ENCODE measurements at places on chromosomes 3 and 15.

GRCh38 chr3:105774444-105775180, 94.2 kb downstream of the CBLB start:
- no peak for DNase-seq

DNA sequence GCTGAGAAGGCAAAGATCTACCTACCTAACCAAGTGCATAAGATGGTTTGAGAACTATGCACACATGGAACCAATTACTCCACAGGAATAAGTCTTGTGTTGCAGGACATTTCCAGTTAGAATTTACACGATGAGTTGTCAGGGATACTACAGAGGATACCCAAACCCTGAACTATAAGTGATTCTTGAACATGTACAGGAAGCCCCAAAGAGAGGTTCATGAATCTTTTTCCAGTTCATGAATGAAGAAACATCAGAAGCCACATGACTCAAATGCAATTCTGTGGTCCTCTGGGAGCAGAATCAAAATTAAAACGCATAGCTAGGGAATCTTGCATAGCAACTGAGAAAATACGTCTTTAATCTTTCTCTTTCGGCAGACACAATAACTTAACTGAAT, 114.1 kb upstream of the LMCD1 start:
- DNase-seq: no peak

GRCh38 chr15:91289324-91289723, 189.3 kb downstream of the SV2B start:
- no peak for DNase-seq

- no peak for DNase-seq
Measured at GRCh38 chr3:32398531-32398930, 6.9 kb downstream of the CMTM7 start.

DNA sequence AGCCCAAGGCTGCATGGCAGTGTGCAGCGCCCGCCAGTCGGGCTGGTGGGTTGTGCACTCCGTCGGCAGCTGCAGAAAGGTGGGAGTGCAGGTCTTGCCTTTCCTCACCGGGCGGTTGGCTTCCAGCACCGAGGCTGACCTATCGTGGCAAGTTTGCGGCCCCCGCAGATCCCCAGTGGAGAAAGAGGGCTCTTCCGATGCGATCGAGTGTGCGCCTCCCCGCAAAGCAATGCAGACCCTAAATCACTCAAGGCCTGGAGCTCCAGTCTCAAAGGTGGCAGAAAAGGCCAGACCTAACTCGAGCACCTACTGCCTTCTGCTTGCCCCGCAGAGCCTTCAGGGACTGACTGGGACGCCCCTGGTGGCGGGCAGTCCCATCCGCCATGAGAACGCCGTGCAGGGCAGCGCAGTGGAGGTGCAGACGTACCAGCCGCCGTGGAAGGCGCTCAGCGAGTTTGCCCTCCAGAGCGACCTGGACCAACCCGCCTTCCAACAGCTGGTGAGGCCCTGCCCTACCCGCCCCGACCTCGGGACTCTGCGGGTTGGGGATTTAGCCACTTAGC, 4.3 kb downstream of the ISL2 start:
- peak; percentile 43 for DNase-seq

DNA sequence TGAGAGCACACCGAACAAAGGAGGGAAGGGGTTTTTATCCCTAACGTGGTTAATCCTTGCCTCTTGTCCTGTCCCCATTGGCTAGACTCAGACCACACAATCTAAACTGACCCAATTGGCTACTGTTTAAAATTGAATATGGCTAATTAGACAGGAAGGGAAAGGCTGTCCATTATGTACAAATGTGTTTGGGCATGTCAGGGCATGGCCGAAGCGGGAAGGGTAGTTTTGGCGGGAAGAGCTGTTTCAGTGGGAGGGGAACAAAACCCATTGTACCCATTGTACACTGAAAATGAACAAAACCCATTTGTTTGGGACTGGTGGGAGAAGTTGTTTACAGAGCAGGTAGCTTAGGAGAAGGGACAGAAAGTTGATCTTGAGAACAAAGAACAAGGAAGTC, 330.9 kb upstream of the POU1F1 start:
- DNase-seq: no peak

GRCh38 chr3:121835465-121835801, 424 bp downstream of the EAF2 start:
- no peak for DNase-seq

DNA sequence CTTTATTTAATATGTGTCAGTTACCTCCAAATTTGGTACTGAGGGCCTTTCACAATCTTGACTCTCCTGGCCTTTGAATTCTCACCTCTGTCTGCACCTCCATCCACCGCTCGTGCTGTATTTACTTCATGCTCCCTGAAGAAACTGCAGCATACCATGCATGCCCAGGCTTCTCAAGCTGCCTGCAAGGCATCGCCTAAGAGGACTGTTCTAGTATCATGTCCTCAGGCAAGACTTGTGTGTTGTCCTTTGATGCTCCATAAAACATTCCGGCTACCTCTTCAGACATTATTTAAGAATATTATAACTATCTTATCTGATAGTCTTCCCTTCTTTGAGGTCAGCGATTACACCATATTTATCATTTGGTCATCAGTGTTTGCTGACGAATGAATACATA, 682.5 kb downstream of the NR2F2 start:
- no peak for DNase-seq

DNA sequence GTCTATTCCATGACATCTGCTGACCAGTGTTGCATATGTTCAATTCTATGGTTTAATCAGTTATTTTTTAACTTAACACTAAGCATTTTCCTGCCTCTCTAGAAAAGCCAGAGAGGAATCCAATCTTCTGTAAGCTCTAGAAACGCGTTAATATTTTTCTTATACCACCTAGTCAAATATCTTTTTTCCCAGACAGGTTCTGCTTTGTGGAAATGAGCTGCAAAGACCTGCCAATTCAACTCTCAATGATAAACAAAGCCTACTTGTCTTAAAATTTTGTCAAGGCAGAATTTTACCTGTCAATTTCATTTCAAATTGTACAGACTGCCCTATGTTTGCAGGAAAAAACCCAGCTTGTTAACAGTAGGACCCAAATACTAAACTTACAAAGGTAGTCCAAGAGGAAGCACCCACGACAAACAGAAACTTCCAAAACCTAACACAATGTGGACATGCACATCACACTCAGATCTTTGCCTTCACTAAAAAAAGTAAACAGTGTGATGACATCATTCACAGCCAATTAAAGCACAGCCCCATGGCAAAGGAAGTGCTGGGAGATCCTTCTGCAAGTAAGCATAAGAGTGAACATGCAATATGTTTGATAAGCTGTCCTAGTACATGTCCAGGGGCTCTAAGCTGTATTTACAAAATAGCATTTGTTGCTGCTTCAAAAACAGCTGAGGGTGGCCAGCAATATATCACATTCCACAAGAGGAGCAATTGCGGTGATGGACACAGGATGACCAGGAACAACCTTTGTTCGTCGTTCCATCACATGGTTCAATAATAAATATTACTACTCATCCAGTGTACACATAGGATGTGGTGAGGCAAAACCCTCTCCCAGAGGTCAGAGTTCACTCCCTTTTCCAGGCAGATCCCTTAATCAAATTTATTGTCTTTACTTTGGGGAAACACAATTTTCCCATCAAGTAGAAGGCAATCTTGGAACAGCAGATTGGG, 139.4 kb upstream of the TSC22D2 start:
- DNase-seq: peak; percentile 41

GRCh38 chr3:126028096-126028495, 55.8 kb downstream of the SLC41A3 start:
- DNase-seq: no peak

- DNase-seq: no peak
Measured at GRCh38 chr15:28107904-28108275, 8.8 kb upstream of the OCA2 start.

GRCh38 chr3:99962703-99963102, 145.0 kb downstream of the CMSS1 start:
- no peak for DNase-seq
